Fibroblast of skin of back (primary cell): ENCODE measurements at places on chromosomes 5 and 9.

- DNase-seq: no peak
These were observed 56.7 kb upstream of the OSMR start for GRCh38 chr5:38789134-38789533.

- DNase-seq: no peak
These were observed 272.7 kb downstream of the FAM114A2 start for GRCh38 chr5:153765987-153766386.

GRCh38 chr5:128111818-128112448, 28.4 kb downstream of the SLC12A2 start:
- peak; percentile 89 for DNase-seq

DNA sequence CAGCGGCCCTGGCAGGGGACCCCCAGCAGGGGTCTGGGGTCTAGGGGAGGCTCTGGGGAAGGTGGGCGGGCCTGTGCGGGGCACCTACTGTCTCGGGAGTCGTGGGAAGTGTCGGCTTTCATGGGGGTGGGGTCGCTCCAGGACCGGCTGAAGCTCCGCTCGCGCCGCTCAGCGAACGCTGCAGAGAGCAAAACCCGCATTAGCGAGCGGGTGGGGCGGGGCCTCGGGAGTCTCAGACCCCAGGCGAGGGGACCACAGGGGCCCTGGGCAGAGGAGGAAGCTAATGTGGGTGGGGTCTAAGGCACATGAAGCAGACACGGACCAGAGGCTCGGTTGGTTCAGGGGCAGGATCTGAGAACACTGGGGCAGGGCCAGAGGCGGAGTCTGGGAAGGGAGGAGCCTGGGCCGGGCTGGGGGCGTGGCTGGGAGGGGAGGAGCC, 5.5 kb downstream of the NSMF start:
- peak; percentile 69 for DNase-seq

DNA sequence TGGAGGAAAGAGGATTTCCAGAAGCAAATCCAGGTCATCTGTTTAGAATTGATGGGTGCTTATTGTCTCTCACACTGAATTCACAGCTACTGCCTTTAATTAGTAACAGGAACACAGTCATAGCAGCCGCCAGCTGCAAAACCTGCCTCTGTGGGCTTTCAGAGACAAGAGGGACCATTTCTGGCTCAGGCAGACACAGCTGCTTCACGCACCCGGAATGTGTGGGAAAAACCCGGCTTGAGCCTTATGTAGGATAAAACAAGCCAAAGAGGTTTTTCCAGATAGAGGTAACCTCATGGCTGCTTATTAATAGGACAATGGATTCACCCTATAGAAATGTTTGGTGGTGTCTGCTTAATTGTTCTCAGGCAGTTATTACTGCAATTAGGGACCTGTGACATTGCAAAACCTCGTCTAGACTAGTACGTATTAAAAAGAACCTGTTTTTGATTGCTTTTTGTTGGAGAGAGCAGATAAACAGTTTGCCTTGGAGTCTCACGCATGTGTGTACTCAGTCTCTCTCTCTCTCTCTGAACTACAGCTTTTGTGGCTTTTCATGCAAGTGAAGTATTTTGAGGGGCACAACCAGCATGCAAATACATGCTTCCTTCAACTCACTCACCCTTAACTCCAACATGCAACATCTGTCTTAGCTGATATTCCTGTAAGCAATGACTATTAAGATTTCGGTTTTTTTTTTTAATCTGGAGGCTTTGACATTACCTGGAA, 302.7 kb downstream of the PLK2 start:
- peak; percentile 55 for DNase-seq

GRCh38 chr9:38643815-38644173, 23.4 kb upstream of the ANKRD18A start:
- DNase-seq: no peak

GRCh38 chr5:33319151-33319550, 121.6 kb upstream of the TARS1 start:
- no peak for DNase-seq

DNA sequence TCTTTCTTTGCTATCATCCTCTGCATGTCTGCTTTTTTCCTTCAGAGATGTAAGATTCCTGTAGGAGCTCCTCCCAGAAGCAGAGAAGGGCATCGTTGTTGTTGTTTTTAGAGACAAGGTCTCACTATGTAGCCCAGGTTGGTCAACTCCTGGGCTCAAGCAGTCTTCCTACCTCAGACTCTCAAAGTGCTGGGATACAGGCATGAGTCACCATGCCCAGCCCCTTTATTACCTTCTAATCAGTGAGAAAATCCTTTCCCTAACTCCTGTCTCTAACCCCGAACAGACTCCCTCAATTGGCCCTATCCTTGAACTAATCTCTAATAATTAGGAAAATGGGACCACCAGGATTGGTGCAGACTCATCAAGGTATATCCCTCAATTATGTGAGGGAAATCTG, 64.4 kb downstream of the GALNT10 start:
- DNase-seq: no peak

GRCh38 chr5:38527475-38527874, 29.0 kb downstream of the LIFR start:
- DNase-seq: no peak

GRCh38 chr9:35510754-35511428, 21.0 kb downstream of the RUSC2 start:
- peak; percentile 100 for DNase-seq

- DNase-seq: no peak
These were observed 44.7 kb downstream of the LRSAM1 start for GRCh38 chr9:127495884-127496555.

DNA sequence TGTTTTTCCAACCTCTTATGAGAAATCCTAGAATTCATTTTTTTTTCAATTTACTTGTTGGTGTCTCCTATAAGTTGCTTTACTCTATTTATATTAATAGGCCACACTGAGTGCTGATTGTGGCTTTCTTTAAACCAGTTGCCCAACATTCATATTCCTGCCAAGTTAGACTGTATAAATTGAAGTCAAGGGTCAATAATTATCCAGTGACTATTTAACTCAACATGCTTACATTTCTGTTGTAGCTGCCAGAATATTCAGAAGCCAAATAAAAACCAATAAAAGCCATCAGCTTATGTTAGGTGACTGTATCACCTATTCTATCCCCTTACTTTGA, 169.0 kb downstream of the PTPRD start:
- DNase-seq: no peak

GRCh38 chr5:82975396-82975795, 101.8 kb downstream of the TMEM167A start:
- no peak for DNase-seq

GRCh38 chr5:134100283-134101091, 14.0 kb upstream of the TCF7 start:
- peak; percentile 60 for DNase-seq

DNA sequence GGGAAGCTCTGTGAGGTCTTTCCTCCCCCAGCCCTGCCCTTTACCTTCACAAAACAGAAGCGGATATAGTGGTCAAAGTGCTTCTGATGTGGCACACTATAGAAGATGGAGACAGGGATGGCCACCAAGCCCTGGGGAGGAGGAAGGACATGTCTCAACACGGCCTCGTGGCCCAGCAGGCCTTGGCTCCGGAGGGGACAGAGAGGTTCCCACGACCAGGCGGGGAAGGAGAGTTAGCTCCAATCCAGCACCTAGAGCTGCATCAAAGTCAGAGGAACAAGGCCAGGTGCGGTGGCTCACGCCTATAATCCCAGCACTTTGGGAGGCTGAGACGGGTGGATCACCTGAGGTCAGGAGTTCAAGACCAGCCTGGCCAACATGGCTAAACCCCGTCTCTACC, 4.1 kb upstream of the SPOUT1 start:
- DNase-seq: no peak

GRCh38 chr5:101676646-101677045, 619.4 kb downstream of the SLCO4C1 start:
- DNase-seq: no peak

GRCh38 chr9:69204849-69205248, 30.8 kb downstream of the TJP2 start:
- peak; percentile 64 for DNase-seq

DNA sequence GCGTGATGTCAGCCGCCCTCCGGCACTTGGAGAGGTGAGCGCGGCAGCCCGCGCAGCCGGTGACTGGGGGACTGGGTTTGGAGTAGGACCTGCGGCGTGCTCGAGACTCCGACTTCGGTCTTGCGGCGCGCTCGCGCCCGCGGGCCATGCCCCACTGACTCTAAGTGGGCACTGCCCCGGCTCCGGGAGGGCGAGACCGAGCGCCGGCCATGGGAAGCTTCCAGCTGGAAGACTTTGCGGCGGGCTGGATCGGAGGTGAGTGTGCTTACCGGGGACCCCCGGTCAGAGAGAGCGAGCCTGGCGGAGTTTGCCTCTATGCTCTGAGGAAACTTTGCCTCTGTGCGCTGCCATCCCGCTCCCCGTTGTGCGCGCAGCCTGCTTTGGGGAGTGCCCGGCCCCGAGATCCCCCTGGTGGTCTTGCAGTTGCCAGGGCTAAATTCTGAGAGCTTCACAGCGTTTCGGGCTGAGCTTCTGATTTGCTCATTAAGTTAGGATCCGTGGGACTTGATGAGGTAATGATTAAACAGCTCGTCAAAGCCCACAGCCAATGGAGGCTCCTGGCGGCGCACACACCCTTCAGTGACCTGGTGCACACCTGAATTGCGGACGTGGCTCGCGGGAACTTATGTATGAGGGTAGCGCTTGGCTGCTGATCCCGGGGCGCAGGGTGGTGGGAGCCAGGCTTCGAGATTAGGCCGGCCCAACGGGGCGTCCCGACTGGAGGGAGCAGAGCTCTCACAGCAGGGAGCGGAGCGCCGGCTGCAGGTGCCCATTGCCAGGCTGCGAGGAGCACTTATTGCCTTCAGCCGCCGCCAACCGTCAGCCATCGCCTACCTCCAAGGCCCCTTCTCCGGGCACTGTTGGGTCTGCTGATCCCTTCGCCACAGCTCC, at the start of gene SLC25A48:
Gene SLC25A48, plus strand, starts transcription at position 25 of the 891 bp plus-strand sequence. Its CDS starts 185 bp downstream, at position 210.
- DNase-seq: peak; percentile 43

GRCh38 chr5:154242964-154243376, 52.4 kb downstream of the GALNT10 start:
- no peak for DNase-seq

DNA sequence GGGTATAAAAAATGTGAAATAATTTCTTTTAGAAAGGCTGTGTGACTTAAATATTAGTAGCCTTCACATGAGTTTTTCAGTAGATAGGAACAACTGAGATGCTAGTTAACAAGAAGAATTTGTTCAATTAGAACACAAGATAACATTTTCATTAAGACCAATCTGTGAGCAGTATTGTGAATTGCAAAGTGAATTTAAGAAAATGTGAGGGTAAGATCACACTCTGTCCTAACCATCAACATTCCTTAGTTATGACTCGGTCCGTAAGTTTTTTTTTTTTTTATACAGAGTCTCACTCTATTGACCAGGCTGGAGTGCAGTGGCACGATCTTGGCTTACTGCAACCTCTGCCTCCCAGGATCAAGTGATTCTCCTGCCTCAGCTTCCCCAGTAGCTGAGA, 180.2 kb upstream of the EGFLAM start:
- DNase-seq: peak; percentile 31

GRCh38 chr9:90343366-90343765, 299.3 kb downstream of the DIRAS2 start:
- peak; percentile 45 for DNase-seq

GRCh38 chr9:95157481-95158151, 159.9 kb downstream of the FANCC start:
- peak; percentile 67 for DNase-seq

GRCh38 chr9:137317021-137317717, 15.1 kb upstream of the NRARP start:
- no peak for DNase-seq

GRCh38 chr5:179289756-179290385, 55.4 kb downstream of the ADAMTS2 start:
- no peak for DNase-seq

DNA sequence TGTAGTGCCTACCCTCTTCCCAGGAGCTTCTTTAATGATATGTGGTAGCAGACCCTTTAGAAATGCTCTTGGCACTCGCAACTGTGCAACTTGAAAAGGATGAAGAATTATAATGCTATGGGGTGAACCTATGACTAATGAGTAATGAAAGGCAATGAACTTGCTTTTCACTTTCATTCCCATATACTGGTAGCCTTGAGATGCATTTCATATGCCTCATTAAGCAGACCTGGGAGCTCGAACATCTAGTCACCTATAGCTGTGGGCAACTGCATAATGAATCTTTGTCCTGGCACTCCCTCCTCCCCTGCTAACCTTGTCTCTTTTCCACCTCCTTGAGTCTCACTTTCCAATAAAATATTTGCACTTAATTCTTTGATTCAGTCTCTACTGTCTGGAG, 605.9 kb upstream of the DAB2 start:
- DNase-seq: no peak

DNA sequence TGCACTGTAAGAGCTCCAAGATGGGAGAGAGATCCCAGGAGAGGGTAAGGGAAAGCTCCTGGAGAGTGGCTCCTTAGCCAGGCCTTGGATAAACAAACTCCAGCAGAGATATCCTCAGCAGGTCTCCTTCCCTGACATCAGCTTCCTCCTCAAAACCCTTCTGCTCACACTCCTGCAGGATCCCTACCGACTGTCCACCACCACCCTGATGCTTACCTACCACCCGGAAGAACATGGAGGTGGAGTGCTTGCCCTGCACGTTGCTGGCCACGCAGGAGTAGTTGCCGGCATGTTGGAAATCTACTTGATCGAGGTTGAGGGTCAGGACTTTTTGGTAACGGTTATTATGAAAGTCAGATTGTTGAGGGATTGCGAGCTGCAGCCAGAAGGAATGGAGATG, 9.3 kb downstream of the CSF1R start:
- no peak for DNase-seq

DNA sequence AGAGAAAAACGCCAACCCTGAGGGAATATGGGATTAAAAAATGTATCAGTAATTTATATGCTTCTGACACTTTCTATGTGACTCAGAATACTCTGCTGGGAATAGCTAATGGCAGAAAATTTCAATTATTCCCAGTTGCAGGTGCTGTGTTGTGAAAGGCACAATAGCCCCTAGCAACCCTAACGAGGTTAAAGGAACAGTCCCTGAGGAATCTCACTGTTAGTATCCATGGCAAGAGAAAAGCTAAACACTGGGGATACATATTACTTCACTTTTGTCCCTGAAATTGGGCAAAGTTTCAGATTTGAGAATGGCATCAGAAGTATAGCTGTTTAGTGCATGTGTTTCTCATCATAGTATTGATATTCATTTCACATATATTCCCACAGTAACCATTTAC, 555.0 kb downstream of the RAB3C start:
- no peak for DNase-seq

DNA sequence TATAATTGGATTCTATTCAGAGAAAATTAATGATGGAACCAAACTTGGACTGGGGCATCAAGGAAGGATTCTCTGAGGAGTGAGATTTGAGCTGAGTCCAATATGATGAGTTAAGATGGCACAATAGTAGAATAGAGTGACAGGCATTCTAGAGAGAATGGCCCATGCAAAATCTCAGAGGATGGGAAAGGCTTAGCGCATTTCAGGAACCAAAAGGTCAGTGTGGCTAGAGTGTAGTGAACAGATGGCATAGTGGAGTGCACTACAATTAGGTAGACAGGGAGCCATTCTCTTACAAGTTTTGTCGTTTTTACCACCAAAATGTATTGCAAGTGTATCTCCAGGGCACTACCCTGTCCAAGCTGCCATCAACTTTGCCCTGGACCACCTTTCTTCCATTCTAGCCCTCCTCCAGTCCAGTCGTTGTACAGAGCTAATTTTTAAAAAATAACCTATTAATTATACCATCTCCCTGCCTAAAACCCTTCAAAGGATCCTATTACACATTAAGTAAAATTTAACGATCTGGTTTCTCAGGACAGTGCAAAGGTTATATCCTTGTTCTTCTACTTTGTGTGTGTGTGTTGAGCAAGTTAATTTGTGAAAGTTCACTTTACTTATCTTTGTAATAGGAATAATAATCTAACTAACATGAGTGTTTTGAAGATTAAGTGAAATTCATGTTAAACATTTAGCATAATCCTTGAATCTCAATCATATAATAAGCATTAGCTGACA, 211.7 kb downstream of the COMMD10 start:
- DNase-seq: no peak

- no peak for DNase-seq
These were observed 27.3 kb upstream of the DENND1A start for GRCh38 chr9:123957168-123957721.
